Endothelial cell of umbilical vein (primary cell): ENCODE measurements at places on chromosomes 16 and 17.
A peak's percentile ranks its signal among the peaks of the same experiment; 100 is the strongest.

DNA sequence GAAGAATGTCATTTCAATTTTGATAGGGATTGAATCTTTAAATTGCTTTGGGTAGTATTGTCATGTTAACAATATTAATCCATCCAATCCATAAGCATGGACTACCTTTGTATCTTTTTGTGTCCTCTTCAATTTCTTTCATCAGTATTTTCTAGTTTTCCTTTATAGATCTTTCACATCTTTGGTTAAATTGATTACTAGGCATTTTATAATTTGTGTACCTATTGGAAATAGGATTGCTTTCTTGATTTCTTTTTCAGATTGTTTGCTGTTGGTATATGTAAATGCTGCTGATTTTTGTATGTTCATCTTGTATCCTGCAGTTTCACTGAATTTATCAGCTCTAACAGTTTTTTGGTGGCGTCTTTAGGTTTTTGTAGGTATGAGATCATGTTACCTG lies 24.1 kb upstream of the BCAS3 start:
- no peak overlapping the region for H3K4me3 ChIP-seq
- H3K4me1 ChIP-seq, result no peaks in the 10 kb centered on the region

- peak; percentile 70 for DNase-seq
- peak overlapping the region; percentile 94 for H3K27ac ChIP-seq
- H3K4me3 ChIP-seq, result no peak overlapping the region
- peaks cover 83% of the 10 kb centered on the region for H3K4me1 ChIP-seq
Measured at GRCh38 chr17:2178798-2179501, 124.0 kb downstream of the HIC1 start.

DNA sequence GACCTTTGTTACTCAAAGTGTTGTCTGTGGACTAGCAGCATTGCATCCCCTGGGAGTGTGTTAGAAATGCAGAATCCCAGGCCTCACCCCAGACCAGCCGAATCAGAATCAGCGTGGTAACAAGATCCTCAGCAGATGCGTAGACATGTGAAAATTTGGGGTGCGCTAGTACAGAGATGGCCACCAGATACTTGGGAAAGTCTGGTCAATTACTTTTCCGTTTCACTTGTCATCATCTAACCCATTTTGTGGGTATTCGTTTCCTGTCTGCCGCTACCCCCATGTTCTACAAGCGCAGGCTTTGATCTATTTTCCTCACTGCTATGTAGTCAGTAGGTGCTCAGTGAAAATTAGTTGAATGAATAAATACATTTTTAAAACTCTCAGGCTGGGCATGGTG lies 33.1 kb upstream of the HERPUD1 start:
- no peak overlapping the region for H3K4me3 ChIP-seq
- no peak for DNase-seq
- H3K27me3 ChIP-seq, result no peaks in the 10 kb centered on the region

- H3K27me3 ChIP-seq, result no peaks in the 10 kb centered on the region
- H3K36me3 ChIP-seq, result no peaks in the 10 kb centered on the region
- H3K4me3 ChIP-seq, result no peak overlapping the region
- DNase-seq, result no peak
- no peaks in the 10 kb centered on the region for H3K4me1 ChIP-seq
Measured at GRCh38 chr16:6977291-6977690, 355.4 kb upstream of the RBFOX1 start.

- no peaks in the 10 kb centered on the region for H3K27me3 ChIP-seq
- H3K36me3 ChIP-seq, result no peaks in the 10 kb centered on the region
- H3K4me1 ChIP-seq, result no peaks in the 10 kb centered on the region
- no peak for DNase-seq
- no peak overlapping the region for H3K4me3 ChIP-seq
Measured at GRCh38 chr17:57459286-57459915, 203.1 kb downstream of the MSI2 start.

- no peaks in the 10 kb centered on the region for H3K27me3 ChIP-seq
- H3K4me3 ChIP-seq, result no peak overlapping the region
- H3K36me3 ChIP-seq, result peaks cover 18% of the 10 kb centered on the region
- DNase-seq, result no peak
- peaks cover 19% of the 10 kb centered on the region for H3K4me1 ChIP-seq
- no peak overlapping the region for H3K27ac ChIP-seq
Measured at GRCh38 chr17:83081684-83082201, 2.3 kb downstream of the METRNL start.

DNA sequence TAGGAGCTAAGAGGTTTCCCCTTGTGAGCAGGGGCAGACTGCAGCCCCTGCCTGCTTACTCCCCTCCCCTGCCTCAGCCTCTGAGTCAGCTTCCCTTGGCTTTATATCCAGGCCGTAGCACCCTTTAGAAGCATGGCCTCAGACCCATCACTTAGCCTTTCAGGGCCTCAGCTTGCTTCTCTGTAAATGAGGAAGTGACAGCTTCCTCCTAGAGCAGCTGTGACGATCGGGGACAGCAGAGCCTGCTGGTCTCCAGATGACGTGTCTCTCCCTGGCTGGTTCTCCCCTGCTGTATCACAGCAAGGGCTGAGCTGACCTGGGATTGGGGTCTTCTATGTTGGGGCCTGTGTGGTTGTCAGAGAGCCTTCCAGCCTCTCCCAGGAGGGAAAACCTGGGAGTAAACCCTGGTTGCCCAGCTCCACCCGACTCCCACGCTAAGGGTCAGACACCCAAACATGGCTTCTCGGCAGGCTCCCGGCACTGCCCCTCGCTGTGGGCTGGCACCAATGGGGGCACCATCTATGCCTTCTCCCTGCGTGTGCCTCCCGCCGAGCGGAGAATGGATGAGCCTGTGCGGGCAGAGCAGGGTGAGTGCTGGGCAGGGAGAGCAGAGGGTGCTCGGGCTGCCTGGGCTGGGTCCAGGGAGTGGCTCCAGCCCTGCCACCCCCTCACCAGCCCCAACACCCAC lies 16.3 kb upstream of the MYO15B start:
- peaks cover 9% of the 10 kb centered on the region for H3K4me1 ChIP-seq
- peak; percentile 21 for DNase-seq
- peak overlapping the region; percentile 60 for H3K27ac ChIP-seq
- H3K27me3 ChIP-seq, result no peaks in the 10 kb centered on the region
- H3K4me3 ChIP-seq, result no peak overlapping the region
- no peaks in the 10 kb centered on the region for H3K36me3 ChIP-seq

DNA sequence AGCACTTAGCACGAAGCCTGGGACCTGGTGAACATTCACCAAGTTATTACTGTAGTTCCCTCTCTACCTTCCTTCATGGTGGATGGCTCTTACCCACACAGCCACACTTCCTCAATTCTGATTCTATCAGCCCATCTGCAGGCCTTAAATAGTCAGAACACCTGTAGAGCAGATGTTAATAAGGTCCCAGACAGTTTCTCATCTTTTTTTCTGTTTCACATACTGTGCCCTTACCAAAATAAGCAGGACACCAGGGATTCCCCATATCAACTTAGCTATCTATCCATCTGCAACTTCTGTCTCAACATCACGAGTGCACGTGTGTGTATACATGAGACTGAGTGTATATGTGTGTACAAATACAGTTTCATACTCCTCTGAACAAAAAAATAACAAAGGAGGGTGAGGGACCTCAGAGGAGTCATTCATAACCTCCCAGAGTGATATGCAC lies 2.8 kb downstream of the RECQL5 start:
- H3K4me3 ChIP-seq, result no peak overlapping the region
- no peak for DNase-seq
- H3K27ac ChIP-seq, result no peak overlapping the region
- peaks cover 16% of the 10 kb centered on the region for H3K36me3 ChIP-seq
- H3K4me1 ChIP-seq, result peaks cover 20% of the 10 kb centered on the region

DNA sequence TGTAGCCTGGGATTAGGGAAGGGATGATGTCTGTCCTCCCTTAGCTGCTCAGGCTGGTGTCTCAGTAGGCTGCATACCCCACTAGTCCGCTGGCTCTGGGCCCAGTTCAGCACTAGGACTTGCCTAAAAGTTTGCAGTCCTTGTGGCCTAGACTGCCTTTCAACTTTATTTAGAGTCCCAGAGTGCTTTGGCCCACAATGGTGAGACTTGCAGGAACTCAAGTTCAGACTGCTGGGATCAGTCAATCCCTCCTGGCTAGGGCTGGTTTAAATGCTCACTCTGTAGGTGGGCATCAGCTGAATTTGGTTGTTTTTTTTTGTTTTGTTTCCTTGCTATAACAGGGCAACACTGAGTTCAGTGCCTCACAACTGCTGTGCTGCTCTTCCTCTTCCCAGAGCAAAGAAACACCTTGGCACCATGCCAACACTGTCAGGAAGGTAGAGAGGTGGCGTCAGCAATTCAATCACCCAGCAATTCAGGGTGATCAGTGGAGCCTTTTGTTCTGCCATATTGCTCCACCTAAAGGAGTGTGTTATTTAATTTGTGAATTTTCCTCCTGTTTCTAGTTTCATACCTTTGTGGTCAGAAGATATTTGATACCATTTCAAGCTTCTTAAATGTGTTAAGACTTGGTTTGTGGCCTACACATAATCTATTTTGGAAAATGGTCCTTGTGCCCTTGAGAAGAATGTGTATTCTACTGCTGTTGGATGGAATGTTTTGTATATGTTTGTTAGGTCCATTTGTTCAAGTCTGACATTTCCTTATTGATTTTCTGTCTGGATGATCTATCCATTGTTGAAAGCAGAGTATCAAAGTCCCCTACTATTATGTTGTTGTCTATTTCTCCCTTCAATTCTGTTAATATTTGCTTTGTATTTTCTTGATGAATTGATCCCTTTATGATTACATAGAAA lies 284.0 kb upstream of the PMFBP1 start:
- H3K27ac ChIP-seq, result no peak overlapping the region
- H3K36me3 ChIP-seq, result no peaks in the 10 kb centered on the region
- H3K4me3 ChIP-seq, result no peak overlapping the region

DNA sequence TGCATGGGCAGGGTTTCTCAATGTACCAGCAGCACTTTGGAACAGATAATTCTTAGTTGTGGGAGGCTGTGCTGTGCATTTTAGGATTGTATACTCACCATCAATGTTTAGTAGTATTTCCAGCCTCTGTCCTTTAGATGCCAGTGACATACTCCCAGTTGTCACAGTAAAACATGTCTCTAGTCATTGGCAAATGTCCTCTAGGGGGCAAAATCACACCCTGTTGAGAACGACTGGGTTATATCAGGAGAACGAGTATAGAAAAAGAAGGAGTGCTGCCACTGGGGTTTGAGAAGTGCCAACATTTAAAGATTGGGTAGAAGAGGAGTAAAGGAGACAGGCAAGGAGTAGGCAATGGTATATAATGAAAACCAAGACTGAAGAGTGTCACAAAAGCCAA lies 37.9 kb upstream of the SMIM36 start:
- no peak overlapping the region for H3K27ac ChIP-seq
- H3K4me1 ChIP-seq, result peaks cover 3% of the 10 kb centered on the region
- no peak overlapping the region for H3K4me3 ChIP-seq
- no peaks in the 10 kb centered on the region for H3K27me3 ChIP-seq

- DNase-seq, result no peak
- H3K36me3 ChIP-seq, result peaks cover 24% of the 10 kb centered on the region
- H3K4me1 ChIP-seq, result peaks cover 14% of the 10 kb centered on the region
- H3K27ac ChIP-seq, result peak overlapping the region; percentile 96
Measured at GRCh38 chr16:85800321-85800669, 800 bp downstream of the COX4I1 start.
